ENCODE measurements at places on chromosomes 4 and X.

DNA sequence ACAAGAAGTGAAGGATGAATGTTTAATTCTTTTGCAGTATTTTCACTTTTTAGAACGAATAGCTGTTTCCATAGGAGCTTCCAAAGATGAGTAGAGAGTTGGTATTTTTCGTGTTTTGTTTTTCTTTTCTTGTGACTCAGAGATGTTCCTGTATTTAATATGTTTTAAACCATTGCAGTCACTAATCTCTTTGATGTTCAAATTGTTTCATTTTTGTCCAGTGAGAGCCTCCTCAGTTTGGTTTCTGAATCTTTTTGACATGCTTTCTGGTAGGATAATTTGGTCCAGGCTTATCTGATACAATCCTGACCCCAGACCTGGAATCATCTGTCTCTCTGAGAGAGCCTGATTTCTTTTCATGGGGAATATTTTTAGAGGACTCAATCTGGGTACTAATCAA is 41.6 kb downstream of the BEX3 start:
- DNase-seq, result no peak

GRCh38 chr4:73067971-73068394 is 1.5 kb downstream of the COX18 start:
- DNase-seq, result no peak

DNA sequence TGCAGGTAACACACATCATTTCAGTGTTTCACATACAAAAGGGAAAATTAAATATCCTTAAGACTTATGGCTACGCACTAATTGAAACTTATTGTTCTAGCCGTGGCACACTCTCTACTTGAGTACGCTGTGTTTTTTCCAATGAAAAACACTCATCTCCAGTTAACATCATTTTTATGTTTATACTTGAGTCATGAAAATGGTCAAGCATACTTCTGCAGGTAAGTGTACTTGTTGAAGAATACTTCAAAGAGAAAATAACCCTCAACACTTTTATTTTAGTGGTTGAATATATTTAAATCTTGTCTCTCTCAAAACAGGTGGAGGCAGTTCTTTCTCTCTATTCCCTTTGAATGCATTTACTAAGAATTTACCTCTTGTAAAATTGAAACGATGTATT is 538.7 kb upstream of the PCDH7 start:
- no peak for DNase-seq

DNA sequence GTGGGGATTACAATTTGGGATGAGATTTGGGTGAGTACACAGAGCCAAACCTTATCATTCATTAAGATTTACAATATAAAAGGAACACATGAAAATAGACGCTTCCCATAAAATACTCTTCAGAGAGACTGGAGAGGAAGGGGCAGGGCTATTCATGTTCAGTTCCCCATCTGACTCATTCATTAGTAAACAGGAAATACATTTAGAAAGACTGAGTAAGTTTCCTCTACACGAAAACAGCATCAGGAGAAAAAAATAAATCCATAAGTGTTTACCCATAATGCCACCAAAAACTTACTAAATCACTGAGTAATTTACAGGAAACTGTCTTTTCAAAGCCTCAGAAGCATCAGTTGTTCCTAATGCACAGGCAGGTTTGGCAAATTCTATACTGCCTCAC is 255.4 kb upstream of the CXorf51A start:
- no peak for DNase-seq

GRCh38 chrX:87582453-87582852 is 64.9 kb downstream of the KLHL4 start:
- DNase-seq, result no peak

DNA sequence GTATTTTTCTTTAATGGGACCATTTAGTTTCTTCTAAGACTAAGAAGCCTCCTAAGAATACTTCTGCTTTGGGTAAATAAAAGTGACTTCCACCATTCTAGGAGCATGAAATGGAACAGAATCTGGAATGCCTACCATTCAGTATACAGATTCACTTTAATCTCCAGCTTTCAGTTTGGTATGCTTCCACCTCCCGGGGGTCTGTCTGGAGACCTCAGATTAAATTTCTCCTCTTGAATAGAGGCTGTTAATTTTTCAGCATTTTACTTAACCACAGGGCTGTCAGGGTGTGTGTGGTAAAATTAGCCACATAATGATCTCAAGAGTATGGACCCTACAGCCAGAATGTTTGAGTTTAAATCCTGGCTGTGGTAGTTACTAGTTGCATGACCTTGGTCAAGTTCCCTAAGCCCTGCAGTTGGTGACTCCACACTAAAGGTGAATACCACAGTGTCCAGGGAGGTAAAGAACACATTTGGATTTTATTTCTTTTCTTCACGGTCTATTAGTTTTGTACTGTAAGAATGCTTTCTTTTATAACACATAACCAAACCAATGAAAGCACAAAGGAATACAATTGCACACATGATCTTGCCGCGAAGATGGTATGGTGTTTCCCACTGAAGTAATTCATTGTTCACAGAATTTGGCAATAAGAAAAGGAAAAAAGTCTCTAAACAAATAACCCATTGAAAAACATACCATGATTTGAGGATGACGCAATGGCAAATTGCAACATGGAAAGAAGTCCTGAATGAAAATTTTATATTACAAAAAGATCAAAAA is 37.3 kb upstream of the TRIM2 start:
- no peak for DNase-seq

- DNase-seq, result no peak
These were observed 25.0 kb upstream of the PASD1 start for GRCh38 chrX:151538190-151539122.

Data from CD4-positive, alpha-beta T cell treated with Interleukin-17A for 4 hours (primary cell).